Activated CD4-positive, CD25-positive, alpha-beta regulatory T cell treated with anti-CD3 and anti-CD28 coated beads, Interleukin-2, amount 50 U/mL, for 16 hours (primary cell): ENCODE measurements at places on chromosomes 3 and 15.

GRCh38 chr3:51398595-51399310 is 7.7 kb downstream of the RBM15B start:
- DNase-seq: no peak

GRCh38 chr3:10017636-10018292 is 8.5 kb upstream of the FANCD2 start:
- DNase-seq: no peak

DNA sequence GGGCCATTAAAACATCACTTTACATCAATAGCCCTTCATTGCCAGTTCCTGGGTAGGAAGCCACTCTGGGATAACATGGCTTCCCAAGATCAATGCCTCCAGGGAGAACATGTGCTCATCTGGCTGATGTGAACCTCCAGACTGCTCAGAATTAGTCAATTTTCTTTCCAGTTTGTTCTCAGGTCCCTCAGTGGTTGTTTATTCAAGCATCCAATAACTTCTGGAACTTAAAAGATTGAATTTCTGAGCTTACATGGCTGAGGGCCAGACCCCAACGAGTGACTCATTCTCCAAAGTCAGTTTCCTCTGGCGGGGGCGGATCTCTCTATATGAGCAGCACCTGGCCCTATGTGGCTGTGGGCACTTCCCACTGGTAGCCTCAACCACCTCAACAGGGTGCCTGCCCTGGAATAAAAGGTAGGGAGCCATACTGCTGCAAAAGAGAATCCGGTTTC is 34.0 kb downstream of the LYZL4 start:
- DNase-seq: no peak

- DNase-seq: no peak
Measured at GRCh38 chr3:4985330-4986174, 6.3 kb downstream of the BHLHE40 start.

DNA sequence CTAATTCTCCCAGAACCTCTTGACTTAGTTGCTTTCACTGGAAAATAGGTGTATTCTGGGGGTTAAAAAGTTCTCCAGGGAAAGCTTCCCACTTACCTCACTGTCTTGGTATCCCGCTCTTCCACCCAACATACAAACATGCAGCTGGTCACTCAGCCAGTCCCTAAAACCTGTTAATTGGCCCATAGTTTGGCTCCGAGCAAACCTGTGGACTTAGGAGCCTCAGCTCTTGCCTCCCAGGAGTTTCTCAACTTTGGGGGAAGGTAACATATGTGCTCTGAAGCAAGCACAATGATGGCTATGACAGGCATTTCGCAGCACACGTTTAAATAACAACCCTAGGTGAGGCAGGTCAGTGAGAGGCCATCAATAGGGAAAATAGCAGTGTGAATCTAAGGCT is 25.8 kb upstream of the LRRFIP2 start:
- no peak for DNase-seq

DNA sequence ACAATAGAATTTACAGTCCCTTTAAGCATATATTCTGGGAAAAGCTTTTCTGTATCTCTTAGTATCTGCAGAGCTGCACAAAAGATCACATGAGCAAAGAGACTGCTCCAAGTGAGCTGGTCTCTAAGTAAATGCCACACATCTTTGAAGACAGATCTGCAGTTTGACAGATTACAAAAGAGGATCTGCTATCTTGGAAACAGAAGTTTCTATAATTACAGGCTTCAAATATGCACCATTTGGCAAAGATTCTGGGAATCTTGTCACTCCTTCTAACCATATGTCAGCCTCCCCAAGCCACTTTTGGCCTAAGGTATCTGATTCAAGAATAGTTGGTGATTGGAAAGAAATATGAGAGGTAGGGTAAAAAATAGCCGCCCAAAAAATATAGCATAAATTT is 9.6 kb upstream of the CFAP44 start:
- no peak for DNase-seq

- DNase-seq: no peak
Measured at GRCh38 chr3:149494022-149494758, 19.7 kb downstream of the TM4SF4 start.

DNA sequence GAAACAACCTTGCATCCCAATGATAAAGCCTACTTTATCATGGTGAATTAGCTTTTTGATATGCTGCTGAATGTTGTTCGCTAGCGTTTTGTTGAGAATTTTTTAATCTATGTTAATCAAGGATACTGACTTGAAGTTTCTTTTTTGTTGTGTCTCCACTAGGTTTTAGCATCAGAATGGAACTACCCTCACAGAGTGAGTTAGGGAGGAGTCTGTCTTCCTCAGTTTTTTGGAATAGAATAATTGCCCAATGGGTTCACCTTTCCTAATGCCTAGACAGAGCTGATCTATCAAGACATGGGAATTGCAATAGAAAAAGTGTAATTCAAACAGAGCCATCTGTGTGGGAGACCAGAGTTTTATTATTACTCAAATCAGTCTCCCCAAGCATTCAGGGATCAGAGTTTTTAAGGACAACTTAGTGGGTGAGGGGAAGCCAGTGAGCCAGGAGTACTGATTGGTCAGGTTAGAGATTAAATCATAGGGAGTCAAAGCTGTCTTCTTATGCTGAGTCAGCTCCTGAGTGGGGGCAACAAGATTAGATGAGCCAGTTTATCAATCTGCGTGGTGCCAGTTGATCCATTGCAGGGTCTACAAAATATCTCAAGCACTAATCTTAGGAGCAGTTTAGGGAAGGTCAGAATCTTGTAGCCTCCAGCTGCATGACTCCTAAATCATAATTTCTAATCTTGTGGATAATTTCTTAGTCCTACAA is 237.4 kb upstream of the PPP2R3A start:
- DNase-seq: no peak

GRCh38 chr3:138197058-138197457 is 10.0 kb downstream of the ARMC8 start:
- no peak for DNase-seq

GRCh38 chr3:152444029-152444641 is 175.4 kb downstream of the MBNL1 start:
- no peak for DNase-seq

DNA sequence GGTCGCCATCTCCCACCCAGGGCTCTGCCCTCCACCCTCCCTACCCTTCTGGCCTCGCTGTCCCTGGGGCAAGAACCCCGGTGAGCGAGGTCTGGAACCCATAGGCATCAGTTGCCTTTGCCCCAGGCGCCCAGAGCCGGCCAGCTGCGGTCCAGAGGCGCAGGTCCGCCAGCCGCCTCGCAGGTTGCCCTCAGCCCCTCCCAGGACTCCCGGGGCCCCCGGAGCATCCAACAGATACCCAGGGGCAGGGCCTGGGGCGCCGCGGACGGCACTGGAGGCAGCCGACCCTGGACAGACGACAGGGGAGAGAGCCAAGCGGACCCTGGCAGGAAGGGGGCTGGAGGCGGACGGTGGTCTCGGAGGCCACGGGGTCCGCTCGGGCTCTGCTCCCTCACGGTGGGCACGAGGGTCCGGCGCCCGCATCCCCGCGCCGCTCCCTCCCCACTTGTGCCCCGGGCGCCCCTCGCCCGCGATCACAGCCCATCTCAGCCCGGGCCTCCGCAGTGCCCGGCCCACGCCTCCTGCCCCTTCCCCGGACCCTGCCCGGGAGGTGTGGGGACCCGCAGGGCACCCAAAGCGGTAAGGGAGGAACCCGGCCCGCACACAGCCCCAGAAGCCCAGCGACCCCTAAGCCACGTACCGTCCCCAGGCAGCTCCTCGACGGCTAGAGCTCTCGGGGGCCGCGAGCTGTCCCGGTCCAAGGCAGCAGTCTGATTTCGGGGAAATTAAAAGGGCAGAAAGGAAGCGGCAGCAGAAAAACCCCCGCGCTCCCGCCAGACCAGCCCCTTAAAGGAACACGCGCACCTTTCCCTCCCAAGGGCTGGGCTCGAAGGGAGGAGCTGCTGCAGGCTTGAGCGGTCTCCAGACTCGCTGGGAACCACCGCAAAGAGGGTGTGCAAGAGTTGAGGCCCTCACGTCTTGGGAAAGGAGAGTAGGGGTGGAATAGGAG is at the start of gene HAPLN3:
HAPLN3 (minus strand) TSS at position 726 of the 949 bp plus-strand sequence. CDS start 8,246 bp downstream, outside the sequence.
- DNase-seq: peak; percentile 30

GRCh38 chr3:194702545-194702944 is 16.9 kb downstream of the FAM43A start:
- DNase-seq: no peak

DNA sequence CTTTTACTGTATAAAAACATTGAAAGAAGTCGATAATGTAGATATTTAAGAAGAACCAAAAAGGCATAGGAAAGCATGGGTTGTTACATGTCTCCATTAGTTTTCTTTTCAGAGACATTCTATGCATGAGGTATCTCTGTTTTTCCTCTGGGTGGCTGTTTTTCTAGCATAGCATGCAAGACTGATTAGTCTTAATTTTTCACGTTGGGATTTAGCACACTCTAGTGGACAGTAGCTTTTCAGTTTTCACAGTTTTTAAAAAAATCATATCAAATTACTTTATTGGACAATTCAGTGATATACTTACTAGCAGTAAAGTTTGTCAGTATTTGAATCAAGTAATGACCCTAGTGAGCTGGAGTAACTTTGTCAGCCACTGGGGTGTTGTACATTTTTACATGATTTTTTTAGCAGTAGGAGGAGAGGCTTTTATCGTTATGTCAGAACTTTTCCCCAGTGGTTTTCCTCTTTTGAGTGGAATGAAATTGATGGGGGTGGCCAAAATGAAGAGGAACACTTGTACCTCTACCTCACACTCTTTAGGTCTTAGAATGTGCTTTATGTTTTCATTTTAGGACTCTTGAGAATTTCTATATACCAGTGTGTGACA is 57.2 kb downstream of the SEC22A start:
- DNase-seq: no peak

DNA sequence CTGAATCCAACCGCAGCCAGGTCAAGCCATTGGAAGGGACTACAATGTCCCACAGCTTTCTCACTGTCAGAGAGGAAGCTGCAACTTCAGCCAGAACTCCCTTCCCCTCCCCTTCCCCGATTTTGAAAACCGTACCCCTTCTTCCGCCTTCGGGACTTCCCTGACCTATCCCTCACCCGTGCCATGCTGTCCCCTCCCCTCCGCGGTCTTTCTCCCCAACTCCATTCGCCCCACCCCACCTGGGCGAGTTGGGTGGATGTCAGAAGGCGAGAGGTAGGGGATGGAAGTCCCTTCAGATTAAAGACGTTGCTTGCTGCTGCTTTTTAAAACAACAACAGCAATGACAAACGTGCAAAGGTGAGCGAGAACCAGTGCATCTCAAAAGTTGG is 723 bp downstream of the CPNE4 start:
- DNase-seq: no peak

- DNase-seq: no peak
Measured at GRCh38 chr3:167033866-167034265, 346.2 kb downstream of the ZBBX start.

- peak; percentile 24 for DNase-seq
Measured at GRCh38 chr15:70299931-70300869, 202.5 kb upstream of the TLE3 start.
